ENCODE measurements at places on chromosomes 2 and 18.

DNA sequence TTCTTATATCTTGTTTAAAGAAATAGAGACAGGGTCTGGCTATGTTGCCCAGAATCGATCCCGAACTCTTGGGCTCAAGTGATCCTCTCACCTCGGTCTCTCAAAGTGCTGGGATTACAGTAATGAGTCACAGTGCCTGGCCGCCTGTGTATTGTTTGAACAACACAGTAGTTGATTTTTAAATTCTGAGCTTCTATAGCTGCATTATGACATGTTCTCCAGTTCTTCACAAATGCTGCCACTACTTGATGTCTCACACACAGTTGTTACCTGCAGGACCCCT lies 7.7 kb upstream of the RHOB start:
- DNase-seq: no peak

DNA sequence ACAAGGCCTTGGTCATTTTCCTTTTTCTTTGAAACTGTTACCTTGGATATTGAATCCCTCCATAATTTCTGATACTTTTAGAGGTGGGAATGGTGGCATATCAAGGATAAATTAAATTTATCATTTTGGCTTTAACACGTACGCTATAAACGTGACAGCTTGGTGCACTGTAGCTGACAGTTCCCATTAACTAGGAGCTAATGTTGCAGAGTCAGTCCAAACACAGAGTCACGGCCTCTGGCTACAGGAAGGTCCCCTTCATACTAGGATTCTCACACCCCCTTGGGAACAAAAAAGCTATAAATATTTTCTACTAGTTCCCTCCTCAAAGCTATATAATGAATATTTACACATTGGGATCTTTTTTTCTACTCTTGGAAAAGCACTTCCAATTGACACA lies 17.7 kb upstream of the ERBB4 start:
- no peak for DNase-seq

- DNase-seq: no peak
These were observed 258.4 kb upstream of the ZNF804A start for GRCh38 chr2:184339966-184340365.

GRCh38 chr18:50429207-50429948 lies 54.5 kb downstream of the SKA1 start:
- peak; percentile 43 for DNase-seq

GRCh38 chr2:60522462-60522861 lies 31.0 kb downstream of the BCL11A start:
- no peak for DNase-seq

DNA sequence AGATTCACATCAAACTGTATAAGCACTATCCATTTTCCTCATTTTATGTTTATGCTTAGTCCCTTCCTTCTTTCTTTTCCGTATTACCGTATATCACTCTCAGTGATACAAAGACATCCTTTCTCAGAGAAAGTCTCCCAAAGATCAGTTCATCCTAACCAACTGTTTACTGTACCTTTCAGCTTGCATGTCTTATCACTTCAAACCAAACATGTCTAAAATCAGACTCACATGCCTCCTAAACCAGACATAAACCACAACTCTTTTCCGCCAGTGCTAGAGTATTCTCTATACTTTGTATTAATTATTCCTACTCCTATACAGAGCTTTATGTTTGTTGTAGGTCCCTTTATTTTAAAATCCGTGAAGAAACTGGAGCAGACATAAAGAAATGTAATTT lies 41.5 kb downstream of the KCMF1 start:
- DNase-seq: no peak

DNA sequence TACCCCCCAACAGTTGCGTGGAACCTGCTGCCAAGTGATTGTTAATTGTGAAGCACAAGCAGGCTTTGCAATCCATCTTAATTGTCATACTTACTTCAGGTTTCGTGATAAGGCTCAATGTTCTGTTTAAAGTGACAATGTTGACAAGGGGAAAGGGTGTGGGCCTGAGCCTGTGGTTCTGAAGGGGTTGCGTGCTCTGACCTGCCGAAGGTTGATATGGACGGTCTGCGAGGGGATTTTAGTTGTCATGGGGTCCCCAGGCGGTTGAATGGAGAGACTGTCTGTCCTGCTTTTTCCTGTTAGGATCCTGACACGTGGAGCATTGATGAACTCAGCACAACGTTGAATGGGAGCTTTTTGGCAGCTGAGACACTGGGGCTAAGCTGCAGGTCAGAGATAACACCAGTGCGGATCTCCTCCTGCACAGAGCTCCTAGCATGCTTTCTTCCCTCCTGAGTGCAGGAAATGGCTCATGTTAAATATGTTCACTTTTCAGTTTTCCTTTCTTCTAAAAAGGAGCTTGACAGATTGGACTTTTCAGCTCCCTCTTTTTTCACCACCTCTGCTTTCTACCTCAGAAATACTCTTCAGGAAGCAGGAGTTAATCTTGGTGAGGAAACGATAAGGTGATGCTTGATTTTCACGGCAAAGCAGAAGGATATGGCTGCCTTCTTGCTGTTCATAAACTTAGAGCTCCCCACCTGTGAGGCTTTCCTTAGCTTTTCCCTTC lies 62.9 kb upstream of the ZEB2 start:
- no peak for DNase-seq

- DNase-seq: no peak
These were observed 165.9 kb upstream of the KLF7 start for GRCh38 chr2:207331674-207332073.

DNA sequence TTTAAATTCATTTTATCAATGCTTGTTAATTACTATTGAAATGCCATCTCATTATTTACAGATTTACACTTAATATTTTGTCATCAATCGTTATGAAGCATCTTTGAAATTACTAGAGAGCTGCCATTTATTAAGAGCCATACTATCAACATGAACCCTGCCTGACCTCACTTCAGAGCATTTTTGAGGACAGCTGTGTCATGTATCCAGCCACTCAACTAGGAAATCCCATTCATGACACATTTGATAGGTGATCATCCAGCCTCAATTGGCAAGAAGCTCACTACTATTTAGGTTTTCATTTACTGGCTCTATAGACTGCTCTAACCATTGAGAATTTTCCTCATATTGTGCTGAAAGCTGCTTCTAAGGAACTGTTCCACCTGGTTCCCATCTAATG lies 40.6 kb upstream of the TLK1 start:
- DNase-seq: no peak

DNA sequence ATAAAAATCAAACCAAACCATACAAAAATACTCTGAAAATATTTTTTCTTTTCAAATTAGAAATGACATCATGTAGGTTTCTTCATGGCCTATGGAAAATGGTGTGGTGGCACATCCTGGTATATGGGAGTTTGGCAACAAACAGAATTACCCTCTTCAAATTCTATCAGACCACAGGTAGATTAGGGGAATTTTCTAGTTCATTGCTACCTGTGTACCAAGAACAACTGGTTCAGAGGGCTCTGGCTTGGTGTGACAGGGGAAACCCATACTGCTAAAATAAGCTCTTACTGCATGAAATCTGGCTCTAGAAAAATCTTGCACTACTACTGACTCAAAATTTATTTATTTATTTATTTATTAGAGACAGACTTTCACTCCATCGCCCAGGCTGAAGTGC lies 63.4 kb upstream of the PELI1 start:
- DNase-seq: no peak

GRCh38 chr2:158806941-158807340 lies 11.8 kb downstream of the DAPL1 start:
- no peak for DNase-seq

- no peak for DNase-seq
These were observed 207.0 kb downstream of the CYP26B1 start for GRCh38 chr2:71940695-71941094.

DNA sequence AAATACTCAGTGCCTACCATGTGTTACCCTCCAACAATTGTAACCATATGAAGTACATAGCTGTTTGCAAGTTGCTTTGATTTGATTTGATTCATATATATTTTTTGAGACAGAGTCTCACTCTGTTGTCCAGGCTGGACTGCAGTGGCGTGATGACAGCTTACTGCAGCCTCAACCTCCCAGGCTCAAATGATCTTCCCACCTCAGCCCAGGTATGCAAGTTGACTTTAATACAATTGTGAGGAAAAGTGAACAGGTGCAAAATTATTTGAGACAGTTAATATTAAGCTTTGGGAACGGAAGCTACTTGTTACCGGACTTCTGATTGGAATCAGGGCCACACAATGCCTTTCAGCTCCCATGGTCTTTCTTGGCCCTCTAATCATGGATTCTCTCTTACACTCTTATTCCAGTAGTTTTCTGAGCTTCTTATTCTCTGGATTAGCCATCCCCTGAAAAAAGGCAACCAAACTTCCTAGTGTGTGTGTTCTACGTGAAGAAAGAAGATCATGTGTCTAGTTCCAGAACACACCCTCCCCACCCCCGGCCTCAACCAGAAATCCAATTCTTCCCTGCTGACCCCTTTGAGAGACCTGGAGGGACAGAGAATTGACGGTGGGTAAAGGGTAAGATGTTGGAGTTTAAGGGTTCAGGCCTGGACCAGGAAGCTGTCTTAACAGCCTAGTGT lies 1.1 kb upstream of the RPL37A start:
- no peak for DNase-seq

- no peak for DNase-seq
These were observed 29.8 kb upstream of the LCLAT1 start for GRCh38 chr2:30417253-30417652.

- no peak for DNase-seq
These were observed 393.9 kb upstream of the ACVR2A start for GRCh38 chr2:147450661-147451510.

GRCh38 chr18:4283746-4284291 lies 171.3 kb downstream of the DLGAP1 start:
- DNase-seq: no peak

GRCh38 chr2:3972377-3972776 lies 269.0 kb downstream of the DCDC2C start:
- DNase-seq: no peak

DNA sequence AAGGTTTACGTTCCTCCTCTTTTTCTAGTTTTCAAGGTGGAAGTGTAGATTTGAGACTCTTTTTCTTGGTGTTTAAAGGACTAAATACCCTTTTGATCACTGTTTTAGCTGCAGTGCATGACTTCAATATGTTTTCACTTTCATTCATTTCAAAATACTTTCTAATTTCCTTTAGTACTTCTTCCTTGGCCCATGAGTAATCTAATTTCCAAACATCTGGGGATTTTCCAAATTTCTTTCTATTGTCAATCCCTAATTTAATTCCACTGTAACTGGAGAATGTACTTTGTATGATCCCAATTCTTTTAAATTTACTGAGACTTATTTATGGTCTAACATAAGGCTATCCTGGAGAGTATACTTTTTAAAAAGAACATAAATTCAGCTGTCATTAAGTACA lies 3.8 kb upstream of the RHBDD1 start:
- DNase-seq: no peak

DNA sequence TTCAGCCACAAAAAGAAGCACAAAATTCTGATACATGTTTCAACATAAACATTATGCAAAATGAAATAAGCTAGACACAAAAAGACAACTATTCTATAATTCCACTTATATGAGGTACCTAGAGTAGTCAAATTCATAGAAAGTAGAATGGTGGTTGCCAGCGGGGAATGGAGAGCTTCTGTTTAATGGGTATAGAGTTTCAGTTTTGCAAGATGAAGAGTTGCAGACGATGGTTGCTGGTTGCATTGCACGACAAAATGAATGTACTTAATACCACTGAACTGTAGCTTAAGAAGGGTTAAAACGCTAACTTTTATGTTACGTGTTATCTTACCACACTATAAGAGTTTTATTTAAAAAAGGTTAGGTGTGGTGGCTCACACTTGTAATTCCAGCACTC lies 13.5 kb downstream of the YWHAQ start:
- DNase-seq: no peak

DNA sequence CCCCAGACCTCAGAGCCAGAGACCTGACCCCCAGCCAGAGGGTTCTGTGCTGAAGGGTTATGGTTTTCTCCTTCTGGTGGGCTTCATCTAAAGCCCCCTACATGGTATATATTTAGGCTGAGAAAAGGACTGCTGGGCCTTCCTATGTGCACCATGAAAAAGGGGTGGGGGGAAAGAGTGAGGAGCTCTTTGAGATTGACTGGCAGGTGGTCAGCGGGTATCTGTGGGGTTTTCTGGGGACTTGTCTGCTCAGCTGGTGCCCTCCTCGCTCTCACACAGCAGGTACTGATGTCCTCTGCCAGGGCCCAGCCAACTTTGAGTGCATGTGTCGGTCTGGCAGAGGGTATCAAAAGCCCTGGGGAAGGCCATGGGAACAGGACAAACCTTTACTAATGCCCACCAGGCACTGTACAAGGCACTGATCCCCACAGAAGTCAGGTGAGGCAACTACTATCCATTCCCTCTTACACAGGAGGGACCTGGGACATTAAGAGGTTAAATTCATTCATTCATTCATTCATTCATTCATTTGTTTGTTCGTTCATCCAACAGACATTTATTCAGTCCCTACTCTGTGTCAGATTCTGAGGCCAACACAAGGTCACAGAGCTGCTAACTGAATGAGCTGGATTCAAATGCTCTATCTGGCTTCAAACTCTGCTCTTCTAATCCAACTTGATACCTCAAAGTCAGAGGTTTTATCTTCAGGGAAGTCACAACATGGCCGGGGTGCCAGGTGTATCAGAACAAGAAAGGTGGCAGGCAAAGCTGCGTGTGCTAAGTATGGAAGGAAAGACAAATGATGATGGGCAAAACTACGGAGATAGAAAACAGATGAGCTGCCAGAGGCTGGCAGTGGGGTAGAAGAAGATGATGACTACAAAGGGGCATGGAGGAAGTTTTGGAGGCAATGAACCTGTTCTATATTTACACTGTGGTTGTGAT lies 44.6 kb downstream of the REEP1 start:
- no peak for DNase-seq

DNA sequence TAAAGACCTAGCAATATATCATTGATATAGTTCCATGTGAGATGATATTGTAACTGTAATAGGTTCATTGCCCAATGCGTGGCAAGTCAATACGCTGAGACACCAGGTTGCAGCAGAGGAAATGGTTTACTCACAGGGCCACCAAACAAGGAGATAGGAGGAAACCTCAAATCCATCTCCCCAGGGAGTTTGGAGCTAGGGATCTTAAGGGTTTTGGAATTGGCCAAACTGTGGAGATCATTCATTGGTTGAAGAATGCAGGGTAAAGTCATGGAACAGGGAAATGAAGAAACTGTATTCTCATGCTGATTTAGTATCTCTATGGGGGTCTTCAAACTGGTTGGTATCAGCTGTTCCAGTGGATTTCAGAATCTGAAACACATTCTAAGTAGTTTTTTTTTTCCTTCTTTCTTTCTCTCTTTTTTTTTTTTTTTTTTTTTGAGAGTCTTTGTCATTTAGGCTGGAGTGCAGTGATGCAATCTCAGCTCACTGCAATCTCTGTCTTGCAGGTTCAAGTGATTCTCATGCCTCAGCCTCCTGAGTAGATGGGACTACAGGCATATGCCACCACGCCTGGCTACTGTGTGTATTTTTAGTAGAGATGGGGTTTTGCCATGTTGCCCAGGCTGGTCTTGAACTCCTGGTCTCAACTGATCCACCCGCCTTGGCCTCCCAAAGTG lies 30.7 kb upstream of the PPM1B start:
- no peak for DNase-seq

GRCh38 chr2:224174990-224175389 lies 135.9 kb upstream of the SERPINE2 start:
- DNase-seq: no peak
